ENCODE measurements at places on chromosomes 1 and 21.

GRCh38 chr21:14850394-14850793, 214.4 kb downstream of the NRIP1 start:
- no peak for DNase-seq

DNA sequence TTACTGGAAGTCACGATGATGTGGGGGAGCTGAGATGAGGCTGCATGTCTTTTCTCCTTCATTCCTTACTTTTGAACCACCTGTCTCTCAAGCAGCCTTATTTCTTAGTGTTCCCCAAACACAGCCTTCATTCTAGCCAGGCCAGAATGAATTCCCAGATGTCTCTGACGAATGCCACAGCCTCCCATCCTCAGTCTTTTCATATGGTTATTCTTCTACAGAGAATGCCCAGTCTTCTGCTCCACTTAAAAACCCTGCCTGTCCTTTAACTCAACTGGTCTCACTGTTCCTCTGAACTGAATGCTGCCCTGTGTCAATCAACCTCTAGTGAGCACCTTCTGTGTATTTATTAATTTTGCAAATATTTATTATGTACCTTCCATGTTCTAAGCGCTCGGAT, 156.2 kb downstream of the PLA2G4A start:
- no peak for DNase-seq

DNA sequence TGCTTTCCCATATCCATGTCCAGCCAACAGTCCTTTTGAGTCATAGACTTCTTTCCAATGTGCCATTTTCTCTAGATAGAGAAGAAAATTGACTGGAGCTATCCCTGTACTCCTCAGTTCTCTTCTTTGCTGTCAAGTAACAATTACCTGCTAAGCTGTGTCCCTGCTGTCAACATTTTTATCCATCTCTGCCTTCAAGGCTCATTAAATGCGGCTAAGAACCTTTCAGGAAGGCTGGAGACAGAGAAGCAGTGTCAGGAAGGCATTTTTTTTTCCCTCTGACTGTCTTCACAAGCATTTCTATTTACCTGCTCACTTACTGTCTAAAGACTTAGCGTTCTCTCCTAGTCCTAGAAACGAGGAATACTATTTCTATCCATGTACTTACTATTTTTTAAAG, 69.1 kb downstream of the MTR start:
- no peak for DNase-seq

- no peak for DNase-seq
Measured at GRCh38 chr1:175394739-175395138, 202.2 kb upstream of the KIAA0040 start.

GRCh38 chr1:91715416-91716000, 170.4 kb downstream of the TGFBR3 start:
- no peak for DNase-seq

DNA sequence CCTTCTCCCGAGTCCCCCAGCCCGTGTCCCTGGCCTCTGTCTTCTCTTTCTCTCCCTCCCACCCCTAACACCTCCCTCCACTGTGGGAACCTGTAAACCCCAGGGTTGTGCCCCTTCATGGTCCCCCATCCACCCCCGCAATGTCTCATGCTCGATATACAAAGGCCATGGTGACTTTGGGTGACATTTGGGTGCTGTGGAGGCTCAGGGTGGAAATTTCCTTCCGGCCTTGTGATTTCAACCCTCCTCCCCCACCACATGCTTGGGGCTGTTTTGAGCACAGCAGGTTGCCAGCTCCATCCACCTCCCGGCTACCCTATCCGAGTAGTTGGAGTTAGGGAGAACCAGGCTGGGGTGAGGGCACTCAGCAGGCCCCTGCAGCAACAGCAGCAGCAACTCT, 25.7 kb upstream of the VPS13D start:
- DNase-seq, result no peak

DNA sequence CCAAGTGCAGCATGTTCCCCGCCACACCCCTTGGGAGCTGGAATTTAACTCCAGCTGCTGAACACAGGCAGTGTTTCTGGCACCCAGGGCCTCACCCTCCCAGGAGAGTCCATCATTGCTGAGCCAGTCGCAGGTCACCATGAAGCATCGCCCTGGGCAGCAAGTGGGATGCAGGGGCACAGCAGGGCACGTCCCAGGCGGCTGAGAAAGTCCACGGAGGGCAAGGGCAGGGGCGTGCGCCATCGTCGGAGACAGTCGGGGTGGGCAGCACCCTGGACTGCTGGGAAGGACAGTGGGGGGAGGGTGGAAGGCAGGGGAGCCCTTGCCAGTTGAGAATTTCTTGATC, 69.2 kb upstream of the PDE9A start:
- DNase-seq, result no peak

DNA sequence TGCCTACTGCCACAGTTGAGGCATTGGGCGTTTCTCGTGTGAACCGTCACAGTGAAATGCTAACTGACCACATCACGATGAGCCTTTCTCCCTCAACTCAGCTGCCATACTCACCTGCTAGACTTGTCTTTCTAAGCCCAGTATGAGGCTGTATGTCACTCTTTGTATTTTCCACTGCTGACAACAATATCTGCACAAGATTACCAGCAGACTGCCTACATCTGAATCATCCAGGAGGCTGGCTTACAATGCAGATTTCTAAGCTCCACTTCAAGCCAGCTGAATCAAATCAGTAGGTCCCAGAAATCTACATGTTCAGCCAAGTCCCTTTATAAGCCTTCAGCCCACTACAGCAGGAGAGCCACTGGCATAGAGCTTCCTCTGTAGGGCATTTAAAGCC, 355.0 kb upstream of the DUSP10 start:
- no peak for DNase-seq

DNA sequence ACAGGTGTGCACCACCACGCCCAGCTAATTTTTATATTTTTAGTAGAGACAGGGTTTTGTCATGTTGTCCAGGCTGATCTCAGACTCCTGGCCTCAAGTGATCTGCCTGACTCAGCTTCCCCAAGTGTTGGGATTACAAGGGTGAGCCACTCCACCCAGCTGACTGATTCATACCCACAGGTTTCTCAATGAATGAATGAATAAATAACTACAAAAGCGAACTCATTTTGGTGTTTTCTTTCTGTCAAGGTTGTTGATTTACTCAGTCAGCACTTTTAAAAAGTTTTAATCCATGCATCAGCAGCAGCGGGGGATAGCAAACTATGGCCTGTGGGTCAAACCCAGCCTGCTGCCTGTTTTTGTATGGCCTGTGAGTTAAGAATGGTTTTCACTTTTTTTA, 217.5 kb downstream of the FAF1 start:
- DNase-seq, result no peak

DNA sequence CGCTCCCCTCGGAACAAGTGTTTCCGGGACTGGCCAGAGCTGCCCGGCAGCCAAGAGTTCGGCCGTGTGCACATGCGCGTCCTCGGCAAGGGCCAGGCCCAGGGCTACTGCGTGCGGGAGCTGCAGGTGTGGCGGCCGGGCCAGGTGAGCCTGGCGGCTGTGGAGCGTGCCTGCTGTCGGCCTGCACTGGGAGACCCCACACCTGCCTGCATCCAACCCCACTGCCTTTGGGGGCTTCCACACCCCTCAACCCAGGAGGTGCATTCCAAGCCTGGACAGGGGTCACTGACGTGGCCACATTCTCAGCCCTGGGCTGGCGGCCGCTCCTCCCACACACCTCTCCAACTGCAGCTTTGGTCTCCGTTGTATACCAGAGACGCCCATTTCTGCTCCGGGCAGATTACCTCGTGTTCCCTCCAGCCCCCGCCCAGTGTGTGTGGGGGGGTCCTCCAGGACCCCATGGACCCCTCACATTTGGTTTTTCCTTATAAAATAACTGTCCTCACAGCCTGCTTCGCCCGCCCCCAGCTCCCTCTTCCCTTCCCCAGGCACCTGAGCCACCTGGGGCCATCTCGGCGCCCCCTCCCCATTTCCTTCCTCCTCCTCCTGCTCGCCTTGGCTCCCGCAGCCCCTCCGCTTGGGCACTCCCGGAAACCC, 6.1 kb downstream of the RNF223 start:
- no peak for DNase-seq

DNA sequence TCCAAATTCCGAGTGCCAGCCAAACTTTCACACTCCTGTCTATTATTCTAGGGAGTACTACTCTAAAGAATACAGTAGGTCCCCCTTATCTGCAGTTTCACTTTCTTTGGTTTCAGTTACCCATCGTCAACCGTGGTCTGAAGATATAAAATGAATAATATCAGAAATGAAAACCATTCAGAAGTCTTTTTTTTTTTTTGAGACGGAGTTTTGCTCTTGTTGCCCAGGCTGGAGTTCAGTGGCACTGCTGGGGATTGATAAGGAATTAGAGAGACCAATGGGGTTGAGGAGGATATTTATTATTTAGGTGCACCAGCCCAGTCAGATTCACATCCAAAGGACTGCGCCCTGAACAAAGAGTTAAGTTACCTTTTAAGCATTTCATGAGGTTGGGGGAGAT, 52.9 kb upstream of the SRSF10 start:
- DNase-seq, result no peak

DNA sequence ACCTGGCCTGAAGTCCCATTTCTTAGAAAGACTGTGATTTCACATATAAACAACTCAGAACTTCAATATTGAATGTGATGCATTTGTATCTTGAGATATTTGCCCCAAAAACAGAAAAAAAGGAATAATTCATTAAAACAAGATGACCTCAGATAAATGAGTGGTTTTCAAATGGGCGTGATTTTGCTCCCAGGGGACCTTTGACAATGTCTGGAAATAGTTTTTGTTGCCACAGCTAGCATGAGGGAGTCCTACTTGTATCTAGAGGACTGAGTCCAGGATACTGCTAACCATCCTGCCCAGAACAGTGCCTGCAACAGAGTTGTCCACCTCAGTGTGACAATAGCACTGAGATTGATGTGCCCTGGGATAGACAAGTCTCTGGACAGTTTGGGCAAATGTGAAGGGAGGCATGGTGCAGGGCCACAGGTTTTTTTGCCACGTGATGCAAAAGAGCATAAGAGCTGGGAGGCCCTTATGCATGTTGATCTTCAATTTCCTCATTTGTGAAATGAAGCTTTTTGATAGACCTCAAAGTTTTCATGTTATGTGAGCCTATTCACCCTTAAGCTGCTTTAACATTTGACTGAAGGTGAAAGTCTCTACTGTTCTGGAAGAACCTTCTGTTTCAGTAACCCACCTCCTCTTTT, 46.2 kb downstream of the MAP3K7CL start:
- no peak for DNase-seq

DNA sequence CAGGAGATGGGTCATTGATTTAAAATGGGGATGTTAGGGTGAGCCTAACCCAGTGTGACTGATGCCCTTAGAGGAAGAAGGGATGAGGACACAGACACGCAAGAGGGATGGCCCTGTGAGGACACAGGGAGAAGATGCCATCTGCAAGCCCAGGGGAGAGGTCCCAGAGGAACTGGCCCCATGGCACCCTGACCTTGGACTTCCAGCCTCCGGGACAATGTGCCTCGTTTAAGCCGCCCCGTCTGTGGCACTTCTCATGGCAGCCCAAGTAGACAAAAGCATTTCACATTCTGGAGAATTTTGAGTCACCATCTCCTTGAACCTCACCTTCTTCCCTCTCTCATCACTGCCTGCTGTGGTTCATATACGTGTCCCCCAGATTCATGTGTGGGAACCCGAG, 20.1 kb upstream of the PCBP3 start:
- no peak for DNase-seq

DNA sequence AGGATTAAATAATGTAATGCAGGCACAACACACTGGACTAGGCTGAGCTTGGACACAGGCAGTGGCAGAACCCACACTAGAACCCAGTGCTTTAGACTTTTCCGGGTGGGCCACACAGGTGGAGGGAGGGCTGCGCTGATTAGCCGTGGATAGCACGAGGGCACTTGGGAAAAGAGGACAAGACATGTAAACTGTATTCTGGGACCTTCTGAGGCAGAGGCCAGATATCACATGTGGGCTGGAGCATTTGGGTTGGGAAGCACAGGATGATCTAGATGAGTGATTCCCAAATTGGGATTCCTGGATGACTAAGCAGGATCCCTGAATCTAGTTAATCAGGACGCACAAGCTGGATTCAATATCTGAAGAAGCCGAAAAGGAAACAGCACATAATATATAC, 20.3 kb upstream of the A3GALT2 start:
- no peak for DNase-seq

- no peak for DNase-seq
Measured at GRCh38 chr1:178057141-178057765, 36.7 kb upstream of the RASAL2 start.

DNA sequence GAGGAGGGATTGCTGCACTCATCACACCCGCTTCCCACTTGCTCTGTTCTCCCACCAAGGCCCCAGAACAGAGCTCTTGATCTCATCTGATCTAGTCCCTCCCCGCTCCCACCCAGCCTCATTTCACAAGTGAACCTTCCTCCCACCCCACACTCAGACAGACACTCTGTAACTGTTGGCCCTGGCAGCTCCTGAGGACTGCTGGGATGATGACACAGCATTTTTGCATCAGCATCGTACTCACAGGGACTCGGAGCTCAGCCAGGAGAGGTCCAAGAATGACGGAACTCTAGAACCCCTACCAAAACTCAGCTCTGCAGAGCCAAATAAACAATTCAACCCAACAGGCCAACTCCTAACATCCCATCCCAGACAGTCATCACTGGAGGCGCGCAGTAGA, 11.2 kb upstream of the ZNF124 start:
- no peak for DNase-seq

- DNase-seq, result no peak
Measured at GRCh38 chr1:154427173-154428139, 22.3 kb downstream of the IL6R start.

GRCh38 chr1:39409055-39409816, 82.2 kb upstream of the BMP8A start:
- DNase-seq, result no peak

- no peak for DNase-seq
Measured at GRCh38 chr1:233722212-233722979, 108.5 kb downstream of the KCNK1 start.
